ENCODE measurements at places on chromosomes 4 and X.

- DNase-seq, result peak; percentile 11
These were observed 444.9 kb downstream of the RAPGEF2 start for GRCh38 chr4:159547645-159548308.

GRCh38 chr4:150818661-150819060, 196.4 kb downstream of the LRBA start:
- peak; percentile 56 for DNase-seq

DNA sequence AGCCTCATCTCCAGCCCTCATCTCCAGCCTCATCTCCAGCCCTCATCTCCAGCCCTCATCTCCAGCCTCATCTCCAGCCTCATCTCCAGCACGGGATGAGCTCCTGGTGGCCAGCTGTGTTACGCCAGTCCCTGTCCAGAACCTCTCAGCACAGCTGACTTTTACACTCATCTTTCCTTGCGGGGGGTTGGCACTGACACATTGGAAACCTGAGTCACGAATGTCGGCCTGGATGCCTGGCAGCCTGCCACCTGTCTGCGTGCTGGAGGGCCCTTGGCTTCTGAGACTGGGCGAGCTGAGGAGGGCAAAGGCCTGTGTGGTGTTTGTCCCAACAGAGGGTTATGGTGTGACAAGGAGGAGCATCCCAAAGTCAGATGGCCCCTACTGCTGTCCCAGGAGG, 66.1 kb upstream of the HGFAC start:
- DNase-seq, result peak; percentile 74

- DNase-seq, result peak; percentile 24
These were observed 389.2 kb downstream of the IQCM start for GRCh38 chr4:149426461-149426860.

DNA sequence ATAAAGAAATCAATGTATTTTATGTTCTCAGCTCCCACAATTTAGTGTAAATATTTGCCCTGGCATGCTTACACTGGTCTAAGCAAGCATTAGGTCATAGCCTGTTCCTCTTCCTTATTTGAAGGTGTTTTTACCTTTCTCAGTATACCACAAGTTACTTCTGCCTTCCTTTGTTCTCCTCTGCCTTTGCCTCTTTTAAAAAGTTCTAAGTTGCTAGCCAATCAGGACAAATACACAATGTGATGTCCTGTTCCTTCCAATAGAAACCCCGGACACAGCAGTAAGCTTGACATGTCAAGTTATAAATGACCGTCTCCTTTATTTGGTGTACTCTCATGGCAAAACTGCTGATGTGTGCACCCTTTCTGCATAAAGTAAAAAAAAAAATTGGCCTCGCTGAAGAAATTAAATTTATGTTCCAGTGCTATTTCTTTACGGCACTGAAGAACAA, 49.4 kb downstream of the UGT2B10 start:
- DNase-seq, result no peak

- DNase-seq, result no peak
These were observed 47.2 kb upstream of the GK2 start for GRCh38 chr4:79455216-79455615.

DNA sequence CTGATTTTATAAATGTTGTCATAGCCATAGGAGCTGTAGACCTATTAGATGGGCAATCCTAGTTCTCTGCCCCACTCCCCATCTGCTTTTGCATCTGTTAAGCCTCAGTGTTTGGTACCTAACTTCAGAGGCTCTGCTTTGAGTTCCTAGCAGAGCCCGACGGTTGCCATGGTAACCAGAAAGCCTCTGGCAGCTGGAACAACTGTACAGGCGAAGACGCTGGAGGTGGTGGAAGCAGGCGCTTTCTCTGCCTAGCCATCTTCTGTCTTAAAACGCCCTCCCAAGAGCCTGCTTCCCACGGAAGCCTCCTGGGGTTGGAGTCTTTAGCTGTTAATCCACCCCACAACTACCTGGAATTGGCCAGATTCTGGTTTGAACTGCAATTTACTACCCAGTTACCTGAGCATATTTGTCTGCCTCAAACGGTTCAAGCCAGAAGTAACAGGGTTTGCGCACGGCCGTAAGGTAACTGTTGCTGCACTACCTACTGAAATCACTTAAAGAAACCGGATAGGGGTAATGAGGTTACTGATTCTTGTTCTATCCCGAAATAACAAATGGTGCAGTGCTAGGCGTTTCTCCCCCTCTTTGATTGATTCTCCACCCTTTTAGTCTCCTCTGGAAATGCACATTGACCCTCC, 1.0 kb upstream of the GABRG1 start:
- DNase-seq, result no peak

- no peak for DNase-seq
These were observed 52.8 kb downstream of the GPRIN3 start for GRCh38 chr4:89254847-89255246.

DNA sequence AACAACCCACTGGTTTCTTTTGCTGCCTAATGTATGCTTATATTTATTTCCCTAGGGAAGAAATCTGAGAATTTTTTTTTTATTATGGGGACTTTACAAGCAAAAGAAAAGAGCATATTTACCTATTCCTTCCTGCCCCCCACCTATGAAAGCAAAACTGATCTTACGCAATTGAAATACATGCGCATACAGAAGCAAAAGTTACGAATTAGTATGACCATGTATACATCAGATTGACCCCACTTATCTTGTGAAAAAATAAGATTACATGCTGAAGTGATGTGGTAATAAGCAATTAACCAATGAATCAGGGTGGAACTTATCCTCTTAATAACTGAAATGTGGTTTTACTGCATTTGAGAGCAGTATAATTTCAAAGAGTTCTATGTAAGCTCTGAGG, 151.0 kb downstream of the TENM3 start:
- DNase-seq, result no peak

- peak; percentile 26 for DNase-seq
These were observed 1833.0 kb upstream of the PCDH10 start for GRCh38 chr4:131316086-131316485.

DNA sequence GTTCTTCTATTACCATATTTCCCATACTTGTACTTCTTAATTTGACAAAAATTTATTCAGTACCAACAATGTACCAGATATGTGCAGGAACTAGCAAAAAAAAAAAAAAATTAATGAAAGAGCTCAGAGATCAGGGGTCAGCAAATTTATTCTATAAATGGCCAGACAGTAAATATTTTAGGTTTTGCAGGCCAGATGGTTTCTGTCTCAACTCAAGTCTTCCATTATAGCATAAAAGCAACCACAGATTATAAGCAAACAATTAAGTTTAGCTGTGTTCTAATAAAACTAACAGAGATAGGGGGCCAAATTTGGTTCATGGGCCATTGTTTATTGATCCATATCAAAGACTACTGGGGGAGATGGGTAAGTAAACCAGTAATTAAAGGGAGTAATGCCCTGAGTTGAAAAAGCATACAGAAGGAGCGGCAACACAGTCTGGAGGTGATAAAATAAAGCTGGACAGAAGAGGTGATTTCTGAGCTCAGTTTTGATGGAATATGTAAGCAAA, 19.3 kb downstream of the NEK1 start:
- no peak for DNase-seq

GRCh38 chr4:93501946-93502345, 326.6 kb upstream of the ATOH1 start:
- no peak for DNase-seq

DNA sequence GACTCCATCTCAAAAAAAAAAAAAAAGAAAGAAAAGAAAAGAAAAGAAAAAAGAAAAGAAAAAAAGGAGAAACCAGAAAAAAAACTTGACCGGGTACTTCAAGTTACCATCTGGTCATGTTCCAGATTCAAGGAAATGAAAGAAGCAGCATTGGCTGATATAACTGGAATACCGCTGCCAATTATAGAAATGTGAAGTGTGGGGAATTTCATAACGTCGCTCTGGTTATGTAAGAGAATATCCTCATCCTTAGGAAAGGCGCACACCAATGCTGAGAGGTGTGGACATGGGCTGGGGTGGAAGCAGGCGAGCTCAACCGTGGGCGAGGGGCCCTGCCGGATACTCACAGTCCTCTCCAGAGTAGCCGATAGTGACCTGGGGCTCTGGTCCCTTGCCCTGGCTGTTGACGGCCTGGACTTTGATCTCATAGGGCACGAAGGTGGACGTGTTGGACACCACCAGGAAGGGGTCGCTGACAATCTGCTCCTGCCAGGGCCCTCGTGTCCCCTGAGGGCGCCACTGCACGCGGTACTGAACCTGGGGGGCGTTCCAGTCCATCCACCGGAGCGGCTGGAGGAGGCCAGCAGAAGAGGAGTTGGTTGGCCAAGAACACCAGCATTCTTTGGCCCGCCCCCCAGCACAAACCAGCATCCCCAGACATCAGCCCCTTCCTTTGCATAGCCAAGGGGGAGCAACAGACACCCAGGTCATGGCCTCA, 19.5 kb downstream of the L1CAM start:
- DNase-seq, result no peak

GRCh38 chrX:103730147-103730795, 19.6 kb downstream of the TMEM31 start:
- no peak for DNase-seq

DNA sequence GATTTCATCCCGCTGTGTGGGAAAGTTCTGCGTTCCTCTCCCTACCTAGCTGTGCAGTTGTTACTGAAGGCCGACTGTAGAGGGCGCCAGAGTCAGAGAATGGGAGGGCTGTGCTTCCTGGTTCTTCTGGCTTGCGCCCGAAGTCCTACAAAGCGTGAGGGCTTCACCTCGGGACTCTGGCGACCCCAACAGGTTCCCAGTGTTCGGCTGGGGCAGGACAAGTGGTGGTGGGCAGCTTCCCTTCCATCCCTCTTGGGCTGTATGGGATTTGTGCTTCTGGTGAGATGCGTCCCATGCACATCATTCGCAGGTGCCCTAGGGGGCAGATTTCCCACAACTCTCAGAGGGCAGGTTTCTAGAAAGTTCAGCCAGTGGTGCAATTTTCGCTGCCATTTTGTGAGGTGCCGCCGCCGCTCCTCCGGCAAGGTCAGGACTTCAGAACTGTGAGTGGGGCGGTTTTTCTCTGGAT, 27.3 kb downstream of the CT45A1 start:
- no peak for DNase-seq

DNA sequence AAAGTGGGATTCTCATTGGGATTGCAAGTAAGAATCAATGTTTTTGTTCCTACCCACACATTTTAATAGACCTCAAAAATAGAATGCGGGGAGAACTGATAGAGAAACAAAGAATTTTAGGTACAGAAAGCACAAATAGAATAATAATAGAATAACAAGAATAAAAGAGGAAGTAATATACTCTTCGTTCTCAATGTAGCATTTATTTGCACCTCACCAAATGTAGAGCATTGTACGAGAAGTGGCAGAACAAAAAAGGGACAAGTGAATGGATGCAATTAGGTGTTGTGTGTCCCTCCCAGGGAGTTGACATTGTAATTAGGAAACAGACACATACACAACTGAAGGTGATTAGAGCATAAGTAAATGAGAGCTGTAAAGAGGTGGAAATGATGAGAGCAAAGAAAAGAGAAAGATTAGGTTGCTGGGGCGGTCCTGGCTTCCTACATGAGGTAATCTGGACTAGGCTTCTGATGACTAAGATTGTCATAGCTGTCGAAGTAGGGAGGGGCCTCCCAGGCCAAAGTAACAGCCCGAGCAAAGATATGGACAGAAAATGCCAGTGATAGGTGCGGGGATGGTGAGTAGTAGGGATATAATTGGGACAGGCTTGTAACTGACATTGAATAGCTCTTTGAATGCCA, 10.4 kb downstream of the RAB9A start:
- peak; percentile 3 for DNase-seq

DNA sequence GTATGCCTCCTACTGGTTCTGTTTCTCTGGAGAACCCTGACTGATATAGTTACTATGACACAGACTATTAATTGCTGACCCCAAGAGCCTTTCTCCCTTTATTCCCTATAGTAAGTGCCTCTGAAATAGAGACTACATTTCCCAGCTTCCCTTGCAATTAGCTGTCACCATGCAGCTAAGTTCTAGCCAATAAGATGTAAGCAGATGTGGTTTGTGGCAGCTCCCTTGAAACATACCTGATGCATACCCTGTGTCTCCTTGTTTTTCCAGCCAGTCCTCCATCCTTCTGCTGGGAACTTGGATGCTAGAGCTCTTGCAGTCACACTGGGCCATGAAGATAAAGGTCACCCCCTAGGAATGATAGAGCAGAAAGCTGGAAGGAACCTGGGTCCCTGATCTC, 9.7 kb upstream of the TMEM165 start:
- DNase-seq, result no peak

- no peak for DNase-seq
These were observed 12.1 kb upstream of the FAM47A start for GRCh38 chrX:34144246-34144645.

- DNase-seq, result no peak
These were observed 524.7 kb downstream of the SPRY1 start for GRCh38 chr4:123921339-123921738.

DNA sequence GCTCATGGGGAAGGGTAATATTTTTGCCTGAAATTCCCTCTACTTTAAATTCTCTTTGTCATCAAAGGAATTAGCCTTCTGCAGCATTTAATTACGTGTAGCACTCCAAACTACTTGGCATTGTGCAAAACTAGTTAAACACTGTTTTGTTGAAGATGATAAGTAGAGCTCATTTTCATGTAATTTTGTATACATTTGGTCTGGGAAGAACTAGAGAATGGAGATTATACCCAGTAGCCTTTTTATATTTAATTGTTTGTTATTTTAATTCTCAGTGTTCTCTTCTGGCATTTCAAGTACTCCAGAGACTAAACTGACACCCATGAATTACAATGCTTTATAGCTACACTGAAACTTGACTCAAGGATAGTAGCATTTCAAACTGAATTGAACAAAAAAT, 211.5 kb upstream of the SMIM31 start:
- no peak for DNase-seq

DNA sequence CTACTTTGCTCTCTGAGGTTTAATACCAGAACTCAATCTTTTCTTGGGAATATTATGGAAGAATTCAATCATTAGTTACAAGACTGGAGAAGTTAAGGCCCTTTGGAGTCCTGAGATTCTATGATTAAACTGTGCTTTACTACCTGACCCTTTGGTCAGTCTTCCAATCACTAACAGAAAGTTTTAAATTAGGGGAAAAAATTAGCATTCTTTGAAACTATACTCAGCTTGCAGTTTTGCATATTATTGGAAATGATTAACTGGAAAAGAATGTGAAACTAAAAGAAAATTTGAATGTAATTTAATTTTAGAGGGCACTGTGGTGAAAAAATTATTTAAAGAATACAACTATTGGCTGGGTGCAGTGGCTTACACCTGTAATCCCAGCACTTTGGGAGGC, 18.7 kb upstream of the GPR34 start:
- peak; percentile 1 for DNase-seq

GRCh38 chr4:129998436-129999150, 902.6 kb downstream of the C4orf33 start:
- DNase-seq, result no peak

- no peak for DNase-seq
These were observed 521.2 kb downstream of the MID1IP1 start for GRCh38 chrX:39322496-39322895.

DNA sequence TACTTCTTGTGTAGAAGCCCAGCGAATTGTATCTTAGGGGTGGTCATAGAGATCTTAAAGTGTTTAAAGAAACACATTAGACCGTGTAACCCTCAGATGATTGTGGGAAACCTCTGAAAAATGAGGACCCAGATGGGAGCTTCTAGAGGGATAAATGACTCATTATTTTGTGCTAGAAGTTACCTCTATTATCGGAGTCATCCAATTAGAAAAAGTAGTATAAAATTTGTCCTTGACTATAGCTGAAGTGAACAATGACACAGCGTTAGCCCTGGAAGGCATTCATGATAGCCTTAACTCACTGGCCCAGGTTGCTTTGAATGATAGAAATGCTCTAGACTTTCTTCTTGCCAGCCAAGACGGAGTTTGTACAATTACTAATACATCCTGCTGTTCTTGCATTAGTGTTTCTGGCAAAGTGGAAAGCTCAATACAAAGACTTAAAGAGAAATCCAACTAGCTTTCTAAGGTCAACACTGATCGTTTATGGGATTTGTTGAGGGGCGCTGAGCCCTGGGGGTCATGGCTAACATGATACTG, 178.9 kb upstream of the VEGFC start:
- no peak for DNase-seq

All from HCEC 1CT (cell line).